ENCODE measurements at places on chromosomes 12 and 14.

- H3K4me1 ChIP-seq, result peaks cover 12% of the 10 kb centered on the region
- H3K27ac ChIP-seq, result no peak overlapping the region
- H3K27me3 ChIP-seq, result peaks cover 45% of the 10 kb centered on the region
- no peak overlapping the region for H3K4me3 ChIP-seq
- peak; percentile 11 for DNase-seq
These were observed 1.1 kb downstream of the PDE3A start for GRCh38 chr12:20369305-20370013.

DNA sequence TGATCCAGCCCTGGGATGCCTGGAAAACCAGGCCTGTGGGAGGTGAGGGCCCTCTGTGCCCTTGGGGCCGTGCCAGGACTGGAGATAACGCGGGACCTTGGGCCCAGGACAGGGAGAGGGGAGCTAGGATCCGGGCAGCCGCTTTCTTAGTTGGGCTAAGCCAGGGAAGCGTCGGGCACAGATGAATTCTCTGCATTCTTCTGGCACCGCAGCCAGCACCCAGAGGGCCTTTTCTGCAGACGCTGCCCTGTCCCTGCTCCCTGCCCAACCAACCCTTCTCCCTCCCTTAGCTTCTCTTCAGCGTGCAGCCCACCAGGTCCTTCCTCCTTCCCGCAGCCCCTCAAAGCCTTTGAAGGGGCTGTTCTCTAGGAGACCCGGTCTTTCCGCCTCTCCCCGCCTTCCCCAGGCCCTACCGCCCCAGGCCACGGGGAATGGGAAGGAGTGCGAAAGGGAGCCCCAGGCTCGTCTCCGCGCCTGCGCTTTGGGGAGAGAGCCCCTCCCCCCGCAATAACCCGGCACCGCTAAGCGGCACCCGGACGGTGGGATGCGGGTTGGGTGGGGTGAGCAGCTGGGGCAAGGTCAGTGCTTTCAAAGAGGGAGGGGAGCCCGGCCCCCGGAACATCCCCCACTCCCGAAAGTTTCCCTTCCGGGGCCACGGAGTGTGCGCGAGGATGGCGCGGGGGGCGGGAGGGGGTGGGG is 663 bp downstream of the NCKAP5L start:
- no peak overlapping the region for H3K27ac ChIP-seq
- DNase-seq, result peak; percentile 44
- peaks cover 2% of the 10 kb centered on the region for H3K36me3 ChIP-seq

DNA sequence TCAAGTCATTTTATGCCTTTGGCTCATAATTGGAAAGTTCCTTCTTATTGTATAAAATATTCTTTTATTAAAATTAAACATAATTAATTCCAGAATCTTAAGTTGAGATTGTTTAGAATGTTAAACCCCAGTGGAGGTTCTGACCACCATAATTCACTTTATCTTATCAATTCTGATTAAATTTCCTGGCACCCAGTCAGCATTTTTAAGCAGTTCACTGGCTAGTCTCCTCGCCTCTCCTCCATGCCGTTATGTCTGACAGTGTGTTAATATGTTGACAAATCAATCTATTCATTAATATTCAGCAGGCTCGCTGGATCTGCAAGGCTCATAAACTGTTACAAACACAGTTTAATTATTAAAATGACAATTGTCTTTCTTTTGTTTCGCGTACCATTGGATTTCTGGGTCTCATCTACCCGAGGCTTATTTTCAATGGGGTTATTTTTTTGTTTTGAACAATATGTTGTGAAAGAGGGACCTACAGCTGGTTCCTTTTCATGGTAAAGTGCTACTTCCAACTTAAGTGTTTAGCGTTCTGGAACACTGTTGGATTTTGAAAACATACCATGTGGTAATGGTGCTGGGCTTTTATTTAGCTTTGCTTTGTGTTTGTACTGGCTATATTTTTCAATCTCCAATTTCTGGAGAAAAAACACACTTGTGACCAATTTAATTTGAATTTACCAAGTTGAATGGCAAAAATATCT is 339.7 kb downstream of the PRKD1 start:
- no peaks in the 10 kb centered on the region for H3K27me3 ChIP-seq
- no peaks in the 10 kb centered on the region for H3K4me1 ChIP-seq
- no peak for DNase-seq
- no peaks in the 10 kb centered on the region for H3K36me3 ChIP-seq
- no peak overlapping the region for H3K4me3 ChIP-seq
- H3K27ac ChIP-seq, result no peak overlapping the region

DNA sequence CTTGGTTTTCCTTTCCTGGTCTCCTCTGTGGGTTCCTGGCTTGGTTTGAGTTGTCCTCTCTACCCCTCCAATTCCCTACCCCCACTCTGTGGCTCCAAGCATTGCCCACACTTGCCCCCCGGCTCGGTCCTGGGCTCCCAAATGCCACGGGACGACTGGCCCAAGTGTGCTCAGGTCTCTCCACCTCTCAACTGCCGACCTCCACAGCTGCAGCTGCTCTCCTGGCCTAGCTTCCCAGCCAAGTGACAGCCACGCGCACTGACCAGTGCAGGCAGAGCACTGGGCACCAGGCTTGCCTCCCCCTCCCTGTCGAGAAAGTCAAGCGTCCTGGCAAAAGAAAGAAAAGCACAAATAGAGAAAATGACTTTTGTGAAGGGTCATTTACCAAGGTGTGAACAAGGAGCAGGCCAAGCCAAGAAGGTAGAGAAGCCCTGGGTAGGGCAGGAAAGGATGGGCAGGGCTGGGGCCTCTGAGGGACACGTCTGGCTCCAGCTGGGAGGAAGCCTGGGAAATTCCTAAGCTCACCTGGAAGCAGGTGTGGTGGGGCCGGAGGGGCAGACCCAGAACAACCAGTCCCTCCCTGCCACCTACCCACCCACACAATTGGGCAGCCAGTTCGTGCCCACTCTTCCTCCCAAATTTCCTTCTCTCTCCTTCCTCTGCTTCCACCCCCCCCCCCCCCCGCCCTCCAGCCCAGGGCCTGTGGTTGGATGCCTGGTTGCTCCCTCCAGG is 1.8 kb upstream of the CEP170B start:
- DNase-seq, result no peak
- H3K27ac ChIP-seq, result no peak overlapping the region
- no peaks in the 10 kb centered on the region for H3K4me1 ChIP-seq
- no peaks in the 10 kb centered on the region for H3K36me3 ChIP-seq
- H3K4me3 ChIP-seq, result no peak overlapping the region

DNA sequence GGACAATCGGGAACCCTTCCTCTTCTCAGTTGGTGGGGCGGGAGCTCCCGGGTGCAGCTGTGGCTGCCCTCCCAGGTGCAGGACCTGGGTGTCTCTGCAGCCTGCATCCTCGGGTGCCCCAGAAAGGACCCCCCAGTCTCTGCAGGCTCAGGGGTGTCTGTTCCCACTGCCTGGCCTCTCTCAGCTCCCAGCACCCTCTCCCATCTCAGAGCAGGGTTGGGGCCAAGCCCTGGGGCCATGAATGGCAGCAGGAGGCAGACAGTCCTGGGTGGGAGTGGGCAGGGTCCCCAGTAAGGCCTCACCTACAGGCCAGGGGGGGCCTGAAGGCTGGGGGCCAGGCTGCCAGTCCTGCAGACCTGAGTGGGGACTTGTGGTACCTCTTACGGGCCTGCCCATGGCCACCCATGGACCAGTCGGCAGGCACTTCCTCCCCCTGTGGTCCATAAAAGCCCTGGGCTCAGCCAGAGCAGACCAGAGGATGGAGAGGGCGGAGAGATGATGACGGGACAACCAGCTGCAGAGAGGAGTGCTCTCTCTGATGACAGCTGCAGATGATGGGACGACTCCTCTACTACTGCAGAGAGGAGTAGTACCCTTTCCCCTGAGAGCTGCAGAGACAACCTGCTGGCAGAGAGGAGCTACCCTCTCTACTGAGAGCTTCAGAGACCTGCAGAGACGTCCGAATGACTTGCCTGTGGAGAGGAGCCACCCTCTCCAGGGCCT is 26.6 kb downstream of the TCHP start:
- no peaks in the 10 kb centered on the region for H3K27me3 ChIP-seq
- H3K36me3 ChIP-seq, result peaks cover 4% of the 10 kb centered on the region
- DNase-seq, result no peak
- H3K4me3 ChIP-seq, result no peak overlapping the region
- no peaks in the 10 kb centered on the region for H3K4me1 ChIP-seq

- no peak for DNase-seq
- H3K4me1 ChIP-seq, result no peaks in the 10 kb centered on the region
- no peak overlapping the region for H3K4me3 ChIP-seq
- H3K36me3 ChIP-seq, result no peaks in the 10 kb centered on the region
- no peak overlapping the region for H3K27ac ChIP-seq
These were observed 100.4 kb downstream of the TTC6 start for GRCh38 chr14:37695866-37696265.

- H3K36me3 ChIP-seq, result peaks cover 4% of the 10 kb centered on the region
- no peaks in the 10 kb centered on the region for H3K27me3 ChIP-seq
- peaks cover 52% of the 10 kb centered on the region for H3K4me1 ChIP-seq
- no peak overlapping the region for H3K4me3 ChIP-seq
- no peak for DNase-seq
- H3K27ac ChIP-seq, result no peak overlapping the region
These were observed 45.9 kb downstream of the DIP2B start for GRCh38 chr12:50550530-50551223.

- H3K36me3 ChIP-seq, result peaks cover 13% of the 10 kb centered on the region
- no peak for DNase-seq
- H3K27ac ChIP-seq, result no peak overlapping the region
- no peaks in the 10 kb centered on the region for H3K27me3 ChIP-seq
These were observed 3.3 kb downstream of the ERG28 start for GRCh38 chr14:75657331-75657730.

DNA sequence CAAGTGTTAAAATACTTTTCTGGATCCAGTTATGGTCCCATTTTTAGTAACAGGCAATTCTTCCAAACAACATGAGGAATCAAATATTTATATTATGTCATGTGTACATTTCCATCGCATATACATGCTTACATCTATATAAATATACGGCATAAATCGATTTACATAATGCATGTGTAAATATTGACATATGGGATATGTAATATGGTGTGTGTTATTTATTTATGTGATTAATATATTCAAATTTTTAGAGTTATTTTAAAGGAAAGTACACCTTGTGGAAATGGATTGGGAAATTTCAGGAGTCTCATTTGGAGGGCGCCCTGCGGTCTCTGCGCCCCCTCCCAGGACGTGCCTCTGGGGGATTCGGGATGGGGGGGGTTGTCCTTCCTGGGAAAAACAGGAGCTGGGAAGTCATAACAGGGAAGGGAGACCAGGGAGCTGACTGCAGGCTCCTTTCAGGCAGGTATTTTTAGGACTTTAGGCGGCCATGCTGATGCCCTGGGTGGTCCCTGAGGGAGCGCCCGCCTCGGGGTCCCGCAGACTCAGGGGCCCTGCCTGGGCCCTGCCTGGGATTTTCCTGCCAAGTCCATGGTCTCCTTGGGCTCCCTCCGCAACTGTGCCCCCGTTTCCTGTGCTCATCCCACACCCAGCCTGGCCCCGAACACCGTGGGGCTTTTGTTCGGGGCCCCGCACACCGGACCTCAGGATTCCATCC is 82.7 kb upstream of the SFSWAP start:
- DNase-seq, result no peak
- no peak overlapping the region for H3K4me3 ChIP-seq
- peaks cover 2% of the 10 kb centered on the region for H3K27me3 ChIP-seq

GRCh38 chr14:77212943-77213678 is 31.5 kb downstream of the TMEM63C start:
- H3K4me1 ChIP-seq, result peaks cover 4% of the 10 kb centered on the region
- H3K27me3 ChIP-seq, result peaks cover 21% of the 10 kb centered on the region
- H3K36me3 ChIP-seq, result no peaks in the 10 kb centered on the region
- H3K4me3 ChIP-seq, result no peak overlapping the region
- no peak overlapping the region for H3K27ac ChIP-seq

- no peaks in the 10 kb centered on the region for H3K36me3 ChIP-seq
- DNase-seq, result no peak
- H3K27me3 ChIP-seq, result no peaks in the 10 kb centered on the region
- peak overlapping the region; percentile 45 for H3K4me3 ChIP-seq
These were observed 21.6 kb upstream of the BLTP3B start for GRCh38 chr12:100164153-100164704.

- H3K4me1 ChIP-seq, result peaks cover 11% of the 10 kb centered on the region
- no peaks in the 10 kb centered on the region for H3K27me3 ChIP-seq
- H3K27ac ChIP-seq, result no peak overlapping the region
These were observed 20.1 kb upstream of the TEX22 start for GRCh38 chr14:105378199-105378598.
